ENCODE measurements at places on chromosomes 7 and 10.

DNA sequence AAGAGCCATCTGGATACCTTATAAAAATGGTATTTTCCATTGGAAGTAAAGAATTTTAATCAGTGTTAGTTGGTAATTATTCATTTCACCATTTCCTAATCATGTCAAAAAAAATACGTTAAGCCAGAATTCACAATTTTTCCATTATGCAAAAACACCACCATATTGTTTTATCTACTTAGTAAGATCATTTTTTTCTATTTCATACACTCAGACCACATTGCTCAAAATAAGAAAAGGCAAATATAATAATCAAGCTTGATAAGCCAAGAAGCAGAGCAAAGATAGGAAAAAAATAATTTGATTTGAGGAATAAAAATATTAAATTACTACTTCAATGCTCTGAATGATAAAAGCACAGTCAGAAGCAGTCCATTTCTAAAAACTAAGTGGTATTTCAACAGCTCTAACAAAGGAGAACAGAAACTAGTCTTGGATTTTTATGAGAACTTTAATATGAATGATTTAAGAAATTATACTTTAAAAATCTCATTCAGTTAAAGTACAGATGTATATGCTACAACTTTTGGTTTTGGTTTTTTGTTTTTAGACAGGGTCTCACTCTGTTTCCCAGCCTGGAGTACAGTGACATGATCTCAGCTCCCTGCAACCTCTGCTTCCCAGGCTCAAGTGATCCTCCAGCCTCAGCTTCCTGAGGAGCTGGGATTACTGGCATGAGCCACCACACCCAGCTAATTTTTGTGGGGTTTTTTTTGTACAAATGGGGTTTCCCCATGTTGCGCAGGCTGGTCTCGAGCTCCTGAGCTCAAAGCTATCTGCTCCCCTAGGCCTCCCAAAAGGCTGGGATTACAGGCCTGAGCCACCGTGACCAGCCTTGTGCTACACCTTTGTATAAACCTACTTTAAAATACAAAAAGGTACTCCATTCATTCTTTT is 46.6 kb downstream of the LRRN3 start:
- no peak for DNase-seq

GRCh38 chr10:102624751-102625645 is 19.3 kb upstream of the TRIM8 start:
- DNase-seq, result no peak

DNA sequence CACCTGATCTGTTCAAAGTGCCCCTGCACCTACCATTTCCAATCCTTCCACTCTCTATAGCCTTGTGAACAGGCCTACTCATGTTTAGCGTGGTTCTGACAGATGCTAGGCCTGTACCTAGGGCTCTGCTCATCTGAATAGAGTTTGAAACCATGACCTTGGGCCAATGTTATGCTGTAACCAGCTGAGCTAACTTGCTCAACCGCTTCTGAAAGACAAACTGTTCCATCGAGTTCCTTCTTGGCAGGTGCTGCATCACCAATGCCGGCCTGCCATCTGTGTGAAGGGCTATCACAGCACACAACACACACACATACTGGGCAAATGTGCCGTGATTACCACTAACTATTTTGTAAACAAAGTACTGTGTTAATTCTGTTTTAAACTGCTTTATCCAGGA is 419.0 kb upstream of the GALNT17 start:
- DNase-seq, result no peak

GRCh38 chr7:12805957-12806356 is 118.5 kb downstream of the ARL4A start:
- no peak for DNase-seq

DNA sequence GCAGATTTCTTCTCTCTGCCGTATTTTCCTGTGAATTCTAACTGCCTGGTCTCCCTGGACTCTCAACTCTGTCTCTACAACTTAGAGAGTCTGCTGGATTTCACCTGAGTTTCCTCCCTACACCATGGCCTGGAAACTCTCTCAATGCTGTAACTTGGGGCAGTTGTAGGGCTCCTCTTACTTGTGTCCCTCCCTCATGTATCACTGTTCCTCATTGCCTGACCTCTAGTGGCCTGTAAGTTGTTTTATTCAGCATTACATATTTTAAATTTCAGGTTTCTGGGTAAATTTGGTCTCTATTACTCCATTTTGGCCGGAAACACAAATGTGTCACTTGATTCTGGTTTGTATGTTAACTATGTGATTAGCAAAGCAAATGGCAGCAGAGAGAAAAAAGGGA is 70.9 kb downstream of the DYNC1I1 start:
- DNase-seq, result no peak

- DNase-seq, result no peak
These were observed 42.3 kb upstream of the HSPA12A start for GRCh38 chr10:116784651-116785050.

Measured in RCC 7860 (cell line).